KBM-7 (cell line): ENCODE measurements at places on chromosomes 3 and 15.

DNA sequence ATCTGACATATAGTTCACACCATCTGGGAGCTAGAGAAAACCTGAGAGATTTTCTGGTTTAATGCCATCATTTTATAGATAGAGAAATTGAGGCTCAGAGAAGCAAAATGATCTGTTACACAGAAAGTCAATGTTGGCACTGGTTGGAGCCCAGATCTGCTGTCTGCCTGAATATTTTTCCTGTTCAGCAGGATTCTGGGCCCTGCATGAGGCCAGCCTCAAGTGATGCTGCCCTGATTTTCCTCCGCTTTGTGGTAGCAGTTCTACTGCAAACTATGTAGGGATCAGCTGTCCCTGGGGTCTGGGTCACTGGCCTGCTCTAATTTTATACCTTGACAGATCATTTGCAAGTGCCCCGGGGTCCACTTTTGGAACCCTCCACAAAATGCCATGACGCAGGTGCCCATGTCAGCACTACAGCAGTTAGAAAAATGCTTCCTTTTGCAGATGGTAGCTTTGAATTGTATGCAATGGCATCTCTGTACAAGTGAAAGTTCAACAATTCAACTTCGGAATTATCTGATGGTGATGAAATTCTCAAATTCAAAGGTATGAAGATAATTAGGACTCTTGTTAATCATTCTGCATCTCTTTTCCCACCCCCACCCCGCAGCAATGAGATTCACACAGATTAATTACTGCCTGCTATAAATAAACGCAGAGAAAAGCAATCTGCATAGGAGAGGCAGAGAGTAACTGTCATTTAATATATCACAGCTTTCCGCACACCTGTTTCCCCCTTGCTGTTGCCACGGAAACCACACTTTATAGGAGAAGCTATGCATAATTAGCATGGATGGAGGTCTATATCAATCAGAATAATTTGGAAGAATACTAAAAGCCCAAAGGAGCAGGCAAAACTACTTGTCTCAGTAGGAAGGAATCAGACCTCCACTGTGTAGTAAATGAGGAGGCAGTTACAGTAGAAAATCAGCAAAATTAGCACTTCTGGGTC is 222.6 kb downstream of the PDCD6IP start:
- DNase-seq: no peak

GRCh38 chr3:191085091-191085490 is 114.0 kb upstream of the OSTN start:
- DNase-seq: no peak

GRCh38 chr3:134797057-134797740 is 2.1 kb downstream of the EPHB1 start:
- DNase-seq: no peak

GRCh38 chr3:172467170-172467824 is 19.0 kb upstream of the GHSR start:
- no peak for DNase-seq

- DNase-seq: no peak
Observed at GRCh38 chr3:29026286-29026685, 254.6 kb upstream of the RBMS3 start.

GRCh38 chr15:35068846-35069475 is 16.1 kb downstream of the NANOGP8 start:
- no peak for DNase-seq

- no peak for DNase-seq
Observed at GRCh38 chr3:55639896-55640765, 153.0 kb upstream of the WNT5A start.

DNA sequence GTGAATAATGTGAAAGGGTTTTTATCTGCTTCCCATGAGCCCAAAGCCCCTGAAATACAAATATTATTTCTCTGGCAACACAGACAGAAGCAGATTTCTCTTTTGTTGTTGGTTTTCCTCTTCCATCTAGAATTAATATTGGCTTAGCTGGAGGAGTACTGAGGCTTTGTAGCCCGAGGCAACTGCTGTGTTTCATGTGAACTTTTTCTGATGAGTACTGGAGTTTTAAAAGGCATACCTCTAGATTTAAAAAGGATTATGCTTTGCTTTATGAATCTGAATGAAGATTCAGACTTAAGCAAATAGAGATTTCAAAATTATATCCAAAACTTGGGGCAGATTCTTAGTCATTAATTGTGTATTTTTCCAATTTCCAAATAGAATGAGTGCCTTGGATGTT is 50.9 kb downstream of the IQCH start:
- DNase-seq: no peak

GRCh38 chr15:46293550-46293949 is 658.7 kb downstream of the SQOR start:
- no peak for DNase-seq

DNA sequence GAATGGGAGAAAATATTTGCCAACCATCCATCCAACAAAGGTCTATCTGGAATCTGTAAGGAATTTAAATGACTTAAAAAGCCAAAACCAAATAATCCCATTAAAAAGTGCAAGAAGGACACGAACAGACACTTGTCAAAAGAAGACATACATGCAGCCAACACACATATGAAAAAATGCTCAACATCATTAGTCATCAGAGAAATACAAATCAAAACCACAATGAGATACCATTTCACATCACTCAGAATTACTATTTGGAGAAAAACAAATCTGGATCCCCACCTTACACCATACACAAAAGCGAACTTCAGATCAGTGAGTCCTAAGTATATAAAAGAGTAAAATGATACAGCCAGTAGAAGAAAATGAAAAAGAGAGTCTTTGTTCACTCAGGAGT is 58.6 kb upstream of the MNS1 start:
- DNase-seq: no peak

DNA sequence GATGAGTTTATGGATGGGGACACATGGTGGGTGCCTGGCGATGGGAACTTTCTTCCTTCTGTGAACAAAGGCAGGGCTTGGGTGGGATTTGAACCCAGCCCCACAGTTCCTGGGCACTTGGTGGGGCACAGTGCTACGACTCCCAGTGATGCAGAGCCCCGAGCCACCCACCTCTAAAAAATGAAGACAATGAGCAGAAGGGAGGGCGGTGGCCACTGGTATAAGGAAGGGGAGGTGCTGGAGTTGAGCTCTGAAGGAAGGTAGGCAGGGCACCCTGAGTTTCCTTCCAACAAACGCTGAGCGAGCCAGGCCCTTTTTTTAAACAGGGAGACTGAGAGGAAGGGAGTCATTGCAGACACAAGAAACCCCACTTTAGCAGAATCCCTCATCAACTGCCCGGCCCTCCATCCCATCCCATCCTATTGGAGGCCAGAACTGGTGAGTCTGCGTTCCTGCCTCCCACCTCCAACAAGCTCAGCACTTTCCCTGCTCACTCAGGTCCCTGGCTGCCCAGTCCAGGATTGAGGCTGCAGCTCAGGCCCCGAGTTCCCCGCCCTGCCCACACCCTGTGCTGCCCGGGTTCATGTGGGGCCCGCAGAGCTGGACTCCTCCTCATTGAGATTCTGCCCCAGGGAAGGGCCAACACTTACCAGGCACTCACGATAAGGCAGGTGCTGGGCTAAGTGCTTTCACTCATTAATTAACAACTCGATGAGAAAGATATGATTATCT is 57.3 kb downstream of the LINGO1 start:
- DNase-seq: no peak

DNA sequence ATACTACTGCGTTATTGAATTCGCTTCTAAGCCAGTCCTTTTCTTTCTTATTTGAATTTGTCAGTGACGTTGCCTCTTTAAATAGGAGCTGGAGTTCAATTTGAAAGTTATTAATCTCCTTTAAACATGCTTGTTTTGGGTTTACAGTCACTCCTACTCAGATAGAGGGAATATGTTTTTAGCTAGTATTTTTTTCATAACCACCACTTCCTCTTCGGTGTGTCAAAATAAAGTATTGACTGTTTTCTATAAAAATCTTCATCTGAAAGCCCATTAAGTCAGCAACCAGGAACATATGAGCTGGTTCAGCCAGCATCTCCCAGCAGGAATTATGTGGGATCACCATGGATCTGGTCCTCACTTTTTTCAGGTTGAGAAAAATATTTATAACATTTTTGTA is 772.9 kb downstream of the DIPK2A start:
- no peak for DNase-seq

GRCh38 chr15:93331545-93332167 is 242.6 kb upstream of the RGMA start:
- no peak for DNase-seq

DNA sequence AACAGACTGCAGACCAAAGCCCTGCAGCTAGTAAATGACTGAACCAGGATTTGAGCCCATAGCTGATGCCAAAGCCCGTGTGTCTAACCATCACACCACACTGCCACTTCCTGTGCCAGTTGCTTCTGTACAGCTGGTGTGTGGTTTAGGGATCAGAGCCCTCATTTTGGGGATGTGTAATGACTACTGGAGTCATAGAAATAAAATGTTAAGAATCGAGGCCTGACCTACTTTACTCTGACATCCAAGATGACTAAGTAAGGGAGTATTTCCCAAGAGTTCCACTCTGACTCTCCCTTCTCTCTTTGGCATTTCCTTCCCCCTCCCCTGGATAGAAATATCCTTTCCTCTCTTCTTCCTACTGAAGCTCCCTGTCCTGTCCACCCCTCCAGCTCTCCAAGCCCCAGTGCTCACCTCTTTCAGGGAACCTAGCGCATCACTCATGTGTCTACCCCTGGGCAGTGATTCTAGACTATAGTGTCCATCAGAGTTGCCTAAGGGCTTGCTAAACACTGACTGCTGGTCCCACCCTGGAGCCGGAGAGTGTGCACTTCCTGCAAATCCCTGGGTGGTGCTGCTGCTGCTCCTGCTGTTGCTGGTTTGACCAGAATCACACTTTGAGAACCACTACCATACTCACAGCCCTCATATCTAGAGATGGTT is 53.8 kb downstream of the MGLL start:
- DNase-seq: no peak

GRCh38 chr15:86830304-86830703 is 750.6 kb downstream of the AGBL1 start:
- DNase-seq: no peak

DNA sequence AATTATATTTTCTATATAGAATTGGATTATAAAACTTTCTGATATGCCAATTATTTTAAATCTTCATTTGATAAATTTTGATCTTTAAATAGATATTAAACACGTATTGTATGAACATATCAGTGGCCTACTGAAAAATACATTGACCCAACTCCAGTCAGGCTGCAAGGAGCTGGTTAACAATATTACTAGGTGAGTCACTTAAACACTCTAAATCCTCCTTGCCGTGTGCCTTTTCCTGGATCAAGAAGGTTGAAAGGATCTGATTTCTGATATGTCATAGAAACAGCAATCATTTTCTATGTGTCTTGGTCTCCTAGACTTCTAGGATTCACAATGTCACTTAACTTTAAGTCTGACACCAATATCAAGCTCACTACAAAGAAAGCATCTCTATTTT is 123.2 kb downstream of the TP63 start:
- no peak for DNase-seq
